ENCODE measurements at places on chromosomes 2 and 18.

- DNase-seq: peak; percentile 29
Measured at GRCh38 chr2:120436885-120437603, 91.1 kb downstream of the INHBB start.

- DNase-seq: no peak
Measured at GRCh38 chr2:17422061-17422460, 96.2 kb downstream of the RAD51AP2 start.

DNA sequence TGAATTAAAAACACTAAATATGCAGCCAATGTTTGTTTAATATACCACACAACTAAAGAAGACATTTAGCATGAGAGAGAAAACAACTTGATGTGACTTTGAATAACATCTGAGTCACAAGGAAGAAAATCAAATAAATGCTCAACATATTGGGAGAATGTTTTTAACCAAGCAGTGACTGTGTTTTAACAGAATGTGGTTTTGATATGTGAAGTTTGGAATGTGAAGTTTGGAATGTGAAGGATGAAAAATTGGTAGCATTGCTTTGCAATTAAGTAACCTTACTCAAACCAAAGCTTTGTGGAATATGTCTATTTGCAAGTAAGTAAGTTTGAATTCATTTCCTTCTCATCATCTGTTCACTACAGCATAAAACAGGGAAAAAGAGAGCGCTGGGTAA is 128.2 kb upstream of the DNAJC10 start:
- no peak for DNase-seq

DNA sequence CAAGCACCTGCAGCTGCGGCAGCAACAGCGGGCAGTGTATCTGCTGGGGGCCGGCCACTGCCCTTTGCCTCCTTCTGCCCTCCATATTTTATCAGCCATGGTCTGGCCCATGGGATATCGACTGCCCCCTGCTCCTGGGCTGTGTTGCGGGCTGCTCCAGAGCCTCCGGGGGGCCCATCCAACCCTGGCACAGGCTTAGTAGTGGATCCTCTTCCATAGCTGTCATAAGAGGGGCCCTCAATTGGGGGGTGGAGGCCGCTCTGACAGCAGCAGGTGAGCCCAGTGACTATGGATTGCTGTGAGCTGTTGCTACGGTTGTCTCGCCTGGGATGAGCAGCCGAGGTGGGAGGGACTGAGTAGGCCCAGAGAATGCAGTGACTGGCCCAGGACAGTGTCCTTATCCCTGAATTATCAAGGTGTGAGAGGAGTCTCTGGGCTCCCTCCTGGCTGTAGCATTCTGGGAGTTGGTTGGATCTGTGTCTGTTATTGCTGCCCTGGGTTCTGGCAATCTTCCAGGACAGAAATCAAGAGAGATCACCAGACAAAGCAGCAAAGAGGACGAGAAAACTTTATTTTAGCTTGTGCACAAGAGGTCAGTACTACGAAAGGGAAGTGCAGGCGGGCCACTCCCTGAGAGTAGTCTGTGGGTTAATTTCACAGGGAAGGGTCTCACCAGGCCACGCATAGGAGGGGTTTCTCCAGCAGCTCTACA is 145.1 kb downstream of the ASB1 start:
- no peak for DNase-seq

DNA sequence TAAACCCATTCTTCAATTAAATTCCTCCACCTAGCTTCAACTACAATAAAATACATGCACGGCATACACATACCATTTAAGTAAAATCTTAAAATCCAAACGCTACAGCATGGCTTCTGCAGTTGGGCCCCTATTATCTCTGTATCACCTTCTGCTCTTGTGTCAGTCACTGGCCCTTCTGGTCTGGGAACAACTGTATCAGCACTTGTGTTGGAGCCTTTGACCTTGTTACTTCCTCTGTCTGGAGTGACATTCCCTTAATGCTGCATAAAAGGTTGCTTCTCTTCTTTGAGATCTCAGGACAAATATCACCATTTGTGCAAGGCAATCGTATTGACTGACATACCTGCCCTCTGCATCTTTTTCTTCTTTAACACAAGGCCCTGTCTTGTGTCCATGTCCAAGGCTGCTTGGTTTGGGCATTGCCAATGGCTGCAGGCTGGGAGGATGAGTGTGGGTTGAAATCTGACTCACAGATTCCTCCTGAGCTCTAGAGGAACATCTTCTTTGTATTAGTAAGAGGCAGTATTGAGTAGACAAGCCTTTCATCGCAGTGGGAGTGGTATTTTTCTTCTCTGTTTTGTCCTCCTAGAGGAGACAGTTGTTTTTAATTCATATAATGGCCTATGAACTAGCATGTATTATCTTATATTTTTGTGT is 267.8 kb upstream of the TRIB2 start:
- no peak for DNase-seq

GRCh38 chr2:121095257-121096080 is 189.5 kb downstream of the TFCP2L1 start:
- peak; percentile 78 for DNase-seq

DNA sequence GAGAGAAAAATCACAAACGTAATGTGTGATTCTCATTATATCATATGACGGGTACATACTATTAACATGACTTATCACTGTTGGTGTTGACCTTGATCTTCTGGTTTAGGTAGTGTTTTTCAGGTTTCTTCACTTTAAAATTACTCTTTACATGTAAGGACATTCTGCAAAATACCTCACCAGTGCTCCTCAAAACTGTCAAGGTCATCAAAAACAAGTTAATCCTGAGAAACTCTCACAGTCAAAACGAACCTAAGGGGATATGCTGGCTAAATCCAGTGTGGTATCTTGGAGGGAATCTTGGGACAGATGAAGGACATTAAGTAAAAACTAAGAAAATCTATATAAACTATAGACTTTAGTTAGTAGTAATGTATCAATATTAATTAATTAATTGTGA is 499.8 kb downstream of the IRS1 start:
- DNase-seq: no peak

DNA sequence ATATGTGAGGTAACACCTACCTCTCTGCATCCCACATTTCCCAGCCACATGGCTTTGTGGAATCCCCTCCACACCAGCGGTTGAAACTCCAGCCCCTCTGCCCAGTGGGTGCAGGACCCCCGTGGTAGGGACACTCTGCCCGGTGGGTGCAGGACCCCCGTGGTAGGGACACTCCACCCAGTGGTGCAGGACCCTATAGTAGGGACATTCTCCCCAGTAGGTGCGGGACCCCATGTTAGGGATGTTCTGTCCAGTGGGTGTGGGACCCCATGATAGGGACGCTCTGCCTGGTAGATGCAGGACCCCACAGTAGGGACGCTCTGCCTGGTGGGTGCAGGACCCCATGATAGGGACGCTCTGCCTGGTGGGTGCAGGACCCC is 11.5 kb downstream of the COPS9 start:
- DNase-seq: no peak

GRCh38 chr2:225367482-225367881 is 32.0 kb upstream of the NYAP2 start:
- DNase-seq: no peak

DNA sequence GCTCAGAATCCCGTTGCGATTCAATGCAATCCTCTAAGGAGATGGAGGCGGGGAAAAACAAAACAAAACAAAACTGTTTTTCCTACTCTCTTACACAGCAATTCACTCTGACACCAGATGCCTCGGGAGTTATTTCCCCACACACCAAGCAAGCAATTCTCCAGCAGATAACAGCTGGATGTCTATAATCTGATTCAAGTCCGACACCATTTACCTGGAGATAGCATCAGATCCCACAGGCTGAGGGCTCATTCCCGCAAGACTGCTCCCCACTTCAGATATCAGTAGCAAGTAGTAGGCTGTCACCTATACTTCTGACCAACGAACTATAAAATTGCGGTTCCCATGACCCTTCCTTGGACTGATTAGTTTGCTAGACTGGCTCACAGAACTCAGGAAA is 58.7 kb downstream of the DTNB start:
- DNase-seq: no peak
